HAP-1 (cell line): ENCODE measurements at places on chromosomes 1 and 21.

GRCh38 chr1:230828421-230828820 is 39.9 kb downstream of the C1orf198 start:
- DNase-seq = no peak

DNA sequence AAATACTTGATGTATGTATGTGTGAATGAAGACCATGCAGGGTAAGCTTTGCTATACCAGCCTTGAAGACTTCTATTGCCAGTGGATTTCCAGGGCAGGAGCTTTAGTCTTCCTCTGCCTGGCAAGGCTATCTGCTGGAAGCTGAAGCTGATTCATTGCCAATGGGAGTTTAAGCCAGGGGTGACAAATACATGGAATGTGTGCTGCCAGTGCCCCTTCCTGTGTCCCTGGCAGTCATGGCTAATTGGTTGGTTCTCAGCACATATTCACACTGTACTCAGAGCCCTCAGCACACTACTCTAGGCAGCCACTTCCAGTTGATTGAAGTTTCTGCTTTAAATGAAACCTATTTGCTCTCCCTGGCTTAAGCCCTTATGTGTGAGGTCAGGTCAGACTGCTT is 1.5 kb downstream of the ZSCAN20 start:
- no peak for DNase-seq

- no peak for DNase-seq
Measured at GRCh38 chr1:155026154-155026553, 7.4 kb downstream of the DCST2 start.

DNA sequence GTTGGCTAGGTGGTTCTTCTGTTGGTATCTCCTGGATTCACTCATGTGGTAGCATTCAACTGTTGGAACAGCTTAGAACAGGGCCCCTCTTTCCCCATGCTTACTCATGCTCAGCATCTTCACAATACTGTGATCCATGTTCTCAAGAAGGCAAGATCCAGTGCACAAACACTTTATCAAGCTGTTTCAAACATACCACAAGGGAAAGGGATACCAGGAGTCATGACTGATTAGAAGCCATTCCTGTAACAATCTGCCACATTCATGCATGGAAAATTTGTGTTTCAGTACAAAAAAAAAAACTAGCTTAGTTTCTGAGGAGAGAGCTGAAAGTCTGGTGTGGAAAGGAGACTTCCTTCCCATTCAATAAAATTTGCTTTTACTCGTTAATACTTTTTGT is 169.8 kb upstream of the CACYBP start:
- DNase-seq = no peak

DNA sequence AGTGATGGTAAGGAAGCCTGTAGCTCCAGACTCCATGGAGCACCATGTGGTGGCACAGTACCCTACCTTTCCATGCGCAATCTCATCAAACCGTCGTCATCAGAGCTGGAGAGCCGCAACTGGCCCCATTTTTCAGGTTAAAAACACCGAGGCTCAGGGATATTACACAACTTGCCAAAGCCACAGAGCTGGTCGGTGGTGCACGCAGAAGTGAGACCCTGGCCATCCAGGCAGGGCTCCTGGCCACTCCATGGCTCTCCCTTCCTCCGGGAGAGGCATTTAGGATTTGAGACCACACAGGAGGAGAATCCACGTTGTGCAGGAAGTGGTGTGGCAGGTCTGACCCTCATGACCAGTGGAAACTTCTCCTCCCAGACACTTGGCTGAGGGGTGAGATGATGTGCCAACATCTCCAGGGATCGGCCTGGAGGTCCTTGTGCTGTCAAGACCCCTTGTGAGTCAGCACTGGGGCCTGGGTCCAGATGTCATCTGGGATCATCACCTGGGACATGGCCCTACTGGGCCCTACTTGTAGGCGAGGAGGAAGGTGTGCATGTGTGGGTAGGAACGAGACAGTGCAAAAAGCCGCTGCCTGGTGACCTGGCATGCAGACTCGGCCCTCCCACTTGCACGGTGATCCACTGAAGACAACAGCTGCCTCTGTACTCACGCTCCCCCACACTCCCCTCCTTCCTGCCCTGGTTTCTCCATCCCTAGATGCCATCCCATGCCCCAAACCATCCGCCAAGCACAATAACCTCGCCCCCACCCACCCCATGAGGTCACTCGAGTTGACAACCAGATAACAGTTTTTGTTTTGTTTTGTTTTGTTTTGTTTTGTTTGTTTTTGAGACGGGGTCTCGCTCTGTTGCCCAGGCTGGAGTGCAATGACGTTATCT is 10.4 kb downstream of the TFF3 start:
- DNase-seq = no peak

- DNase-seq = no peak
Measured at GRCh38 chr1:15708486-15709137, 24.5 kb downstream of the PLEKHM2 start.

DNA sequence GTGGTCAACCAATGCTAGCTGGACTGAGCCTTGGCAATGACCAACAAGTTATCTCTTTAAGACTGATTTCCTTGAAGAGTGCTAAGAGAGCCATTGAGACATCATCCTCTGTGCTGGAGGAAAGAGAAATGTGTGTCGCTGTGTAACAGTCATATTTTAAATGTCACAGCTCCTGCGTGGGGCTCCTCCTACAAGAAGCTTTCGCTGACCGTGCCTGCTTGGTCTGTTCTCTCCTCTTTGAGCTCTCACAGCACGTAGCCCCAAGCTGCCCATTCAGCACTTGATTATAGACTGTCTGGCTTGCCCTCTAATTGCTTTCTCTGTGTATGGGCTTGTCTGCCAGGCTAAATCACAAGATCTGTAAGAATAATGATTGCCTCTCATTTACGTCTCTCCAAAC is 221.3 kb downstream of the FOXD2 start:
- no peak for DNase-seq

DNA sequence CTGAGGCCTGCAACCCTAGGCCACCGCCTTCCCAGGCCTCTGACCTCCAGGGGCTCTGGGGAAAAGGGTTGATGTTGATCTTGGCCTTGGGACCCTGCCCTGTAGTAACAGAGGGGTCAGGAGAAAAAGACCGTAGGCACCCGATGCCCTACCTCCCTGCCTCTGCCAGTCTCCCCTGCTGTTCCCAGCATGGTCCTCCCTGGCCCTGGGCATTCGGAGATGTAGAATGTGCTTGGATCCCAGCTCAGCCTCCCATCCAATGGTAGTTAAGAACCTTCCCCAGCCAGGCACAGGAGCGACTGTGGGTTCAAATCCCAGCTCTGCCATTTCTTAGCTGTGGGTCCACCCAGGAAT is 72.0 kb upstream of the TARDBP start:
- DNase-seq = no peak

GRCh38 chr1:68819190-68819829 is 322.4 kb upstream of the DEPDC1 start:
- DNase-seq = peak; percentile 29

DNA sequence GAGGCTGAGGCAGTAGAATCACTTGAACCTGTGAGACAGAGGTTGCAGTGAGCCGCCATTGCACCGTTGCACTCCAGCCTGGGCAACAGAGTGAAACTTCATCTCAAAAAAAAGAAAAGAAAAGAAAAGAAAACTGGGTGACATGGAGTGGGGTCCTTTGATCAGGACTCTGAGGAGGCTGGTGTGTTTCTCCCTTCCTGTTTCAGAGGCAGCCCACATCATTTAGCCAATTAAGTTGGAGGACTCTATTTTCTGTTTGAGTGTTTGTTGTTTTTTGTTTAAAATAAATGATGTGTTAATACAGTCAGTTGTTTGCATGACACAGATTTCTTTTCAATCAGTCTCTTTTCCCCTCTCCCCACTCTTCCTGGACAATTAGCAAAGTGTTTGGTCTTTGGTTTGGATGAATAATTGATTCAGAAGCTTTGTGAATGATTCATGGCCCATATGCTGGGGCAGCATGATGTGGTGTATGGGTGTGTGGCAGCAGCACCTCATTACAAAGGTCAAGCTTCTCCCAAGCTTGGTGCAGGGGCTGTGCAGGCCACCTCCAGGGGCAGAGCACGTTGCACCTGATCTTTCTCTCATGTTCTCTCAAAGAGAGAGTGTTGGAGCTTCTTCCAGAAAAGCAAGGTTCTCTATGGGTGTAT is 48.8 kb downstream of the CACNA1E start:
- no peak for DNase-seq

GRCh38 chr1:47471163-47471562 is 33.3 kb downstream of the FOXD2 start:
- DNase-seq = no peak

- peak; percentile 74 for DNase-seq
Measured at GRCh38 chr1:2199042-2199810, 4.7 kb upstream of the FAAP20 start.

- no peak for DNase-seq
Measured at GRCh38 chr1:246470585-246470984, 36.5 kb downstream of the SMYD3 start.

DNA sequence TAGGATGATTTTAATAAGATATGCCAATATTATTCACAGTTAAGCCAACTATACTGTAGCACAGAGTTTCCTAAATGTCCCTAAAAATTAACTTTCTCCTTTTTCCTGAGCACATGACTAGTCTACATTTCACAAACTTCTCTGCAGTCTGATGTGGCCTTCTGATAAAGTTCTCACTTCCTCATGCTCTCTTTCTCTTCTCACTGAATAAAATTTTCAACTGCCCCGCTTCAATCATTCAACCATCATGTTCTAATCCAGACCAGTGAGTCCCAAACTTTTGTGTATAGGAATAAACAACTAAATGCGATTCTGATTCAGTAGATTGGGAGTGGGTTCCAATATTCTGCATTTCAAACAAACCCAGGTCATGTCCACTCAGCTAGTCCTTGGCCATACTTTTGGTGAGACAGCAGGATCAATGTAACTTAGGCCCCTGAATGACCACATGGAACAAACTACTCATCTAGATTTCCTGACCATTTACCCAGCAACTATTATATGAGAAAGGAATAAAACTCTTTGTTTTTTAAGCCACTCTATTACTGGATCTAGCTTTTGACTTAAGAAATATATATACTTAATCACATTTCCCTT is 20.1 kb downstream of the TUT4 start:
- DNase-seq = no peak
